ENCODE measurements at places on chromosomes 4 and X. TPM values are rescaled to one million over a fixed set of nuclear protein-coding genes. Genes with fewer than 3 reads are reported as not detected.
A peak's percentile ranks its signal among the peaks of the same experiment; 100 is the strongest.

DNA sequence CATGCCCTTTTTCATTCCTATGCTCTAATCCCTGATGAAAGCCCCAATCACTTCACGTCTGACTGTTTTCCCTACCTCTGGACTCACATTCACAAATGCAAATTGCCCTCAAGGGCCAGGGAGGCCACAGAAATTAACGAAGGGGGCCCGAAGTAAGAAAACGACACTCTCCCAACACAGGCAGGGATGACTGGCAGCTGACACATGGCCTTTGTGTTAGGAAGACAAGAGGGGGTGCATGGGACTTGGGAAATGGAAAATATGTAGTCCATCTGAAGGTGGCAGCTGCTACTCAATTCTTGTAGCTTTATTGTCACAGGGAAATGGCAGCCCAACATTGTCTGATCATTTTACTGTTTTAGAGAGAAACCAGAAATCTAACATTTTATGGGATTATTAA is 12.3 kb upstream of the SPARCL1 start:
- no peak overlapping the region for H3K4me3 ChIP-seq
- H3K27me3 ChIP-seq: no peaks in the 10 kb centered on the region
- no peak for DNase-seq
- H3K27ac ChIP-seq: no peak overlapping the region
- H3K36me3 ChIP-seq: peaks cover 6% of the 10 kb centered on the region
- H3K4me1 ChIP-seq: no peaks in the 10 kb centered on the region

DNA sequence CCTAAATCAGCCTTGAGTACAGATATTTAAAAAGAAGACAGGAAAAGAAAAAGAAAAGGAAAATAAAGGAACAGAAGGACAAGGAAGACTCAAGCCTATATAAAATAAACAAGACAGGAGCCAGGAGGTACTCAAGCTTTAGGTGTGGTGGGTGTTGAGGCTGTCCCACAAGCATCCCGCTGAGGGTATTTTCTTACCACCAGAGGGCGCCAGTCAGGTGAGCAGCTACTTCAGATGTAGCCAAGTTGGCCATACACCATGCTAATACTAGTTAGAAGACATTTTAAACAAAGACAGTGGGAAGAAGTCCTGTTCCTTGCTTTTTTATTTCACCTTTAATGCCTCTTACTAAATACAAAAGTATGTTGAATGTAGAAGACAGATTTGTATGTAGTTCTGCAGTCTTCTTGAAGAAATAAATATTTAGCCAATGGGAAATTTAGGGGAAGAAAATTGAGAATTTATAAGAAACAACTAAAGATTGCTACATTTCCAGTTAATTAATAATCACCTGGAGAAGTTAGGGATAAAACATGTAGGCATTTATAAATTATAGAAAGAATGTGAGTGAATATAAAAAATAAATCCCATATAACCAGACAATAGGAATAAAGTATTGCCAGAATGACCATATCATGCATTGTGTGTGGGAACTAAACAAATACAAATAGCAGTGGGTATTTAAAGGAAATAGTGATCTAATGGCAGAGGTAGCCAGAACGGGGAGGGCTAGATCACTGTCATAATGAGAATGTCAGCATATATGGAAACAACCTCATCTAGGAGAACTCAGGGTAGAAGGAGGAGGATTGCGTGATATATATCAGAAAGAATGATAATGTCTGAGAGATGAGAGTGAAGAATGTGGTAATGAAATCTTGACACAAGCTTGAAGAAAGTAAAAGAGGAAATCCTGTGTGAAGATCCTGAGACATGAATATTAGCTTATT is 71.0 kb downstream of the MTHFD2L start:
- peaks cover 6% of the 10 kb centered on the region for H3K36me3 ChIP-seq
- H3K4me1 ChIP-seq: peaks cover 11% of the 10 kb centered on the region
- peak; percentile 69 for DNase-seq
- no peak overlapping the region for H3K27ac ChIP-seq
- no peak overlapping the region for H3K4me3 ChIP-seq

The GPRASP2 gene
- 23.5 TPM for total RNA-seq

- no peak overlapping the region for H3K27ac ChIP-seq
- H3K4me3 ChIP-seq: no peak overlapping the region
- no peaks in the 10 kb centered on the region for H3K4me1 ChIP-seq
- no peaks in the 10 kb centered on the region for H3K27me3 ChIP-seq
- peaks cover 18% of the 10 kb centered on the region for H3K36me3 ChIP-seq
Measured at GRCh38 chr4:87461281-87461700, 38.9 kb downstream of the NUDT9 start.

The GLRA3 gene
- total RNA-seq: 0.02 TPM

- H3K4me3 ChIP-seq: no peak overlapping the region
- H3K27ac ChIP-seq: no peak overlapping the region
- no peak for DNase-seq
- peaks cover 4% of the 10 kb centered on the region for H3K36me3 ChIP-seq
Measured at GRCh38 chr4:6591781-6592180, 16.8 kb downstream of the MAN2B2 start.

- H3K4me1 ChIP-seq: peaks cover 12% of the 10 kb centered on the region
- no peak for DNase-seq
- no peaks in the 10 kb centered on the region for H3K27me3 ChIP-seq
- H3K27ac ChIP-seq: no peak overlapping the region
- H3K36me3 ChIP-seq: no peaks in the 10 kb centered on the region
- no peak overlapping the region for H3K4me3 ChIP-seq
Measured at GRCh38 chr4:88531549-88531948, 8.0 kb upstream of the PYURF start.

The PDZD11 gene
- total RNA-seq: 32.5 TPM

The IL13RA2 gene
- total RNA-seq: 0.74 TPM

GRCh38 chrX:140697618-140698017 is 11.9 kb upstream of the LINC00632 start:
- H3K4me1 ChIP-seq: no peaks in the 10 kb centered on the region
- no peak for DNase-seq
- no peak overlapping the region for H3K4me3 ChIP-seq
- no peaks in the 10 kb centered on the region for H3K36me3 ChIP-seq

Measured in mesothelial cell of epicardium (in vitro differentiated cells).